ENCODE measurements at places on chromosomes 5 and 9.

- no peak for DNase-seq
Measured at GRCh38 chr5:18024542-18024941, 390.3 kb downstream of the TAF11L14 start.

DNA sequence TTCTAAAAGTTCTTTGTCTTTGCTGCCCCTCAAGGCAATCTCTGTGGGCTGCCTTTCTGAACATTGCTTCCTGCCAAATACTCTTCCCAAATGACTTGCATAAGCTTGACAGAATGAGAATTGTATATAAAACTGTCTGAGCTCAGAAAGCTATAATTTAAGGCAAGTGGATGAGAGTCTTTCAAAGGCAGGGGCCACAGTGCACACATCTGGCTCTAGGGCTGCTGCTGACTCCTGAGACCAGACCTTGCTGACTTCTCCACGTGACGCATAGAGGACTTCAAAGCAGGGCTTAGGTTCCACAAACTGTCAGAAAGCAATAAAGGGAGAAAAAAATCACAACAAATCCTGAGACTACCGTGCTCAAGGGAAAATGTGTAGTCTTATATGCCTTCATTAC is 79.4 kb upstream of the DIRAS2 start:
- DNase-seq: no peak

GRCh38 chr9:113807173-113808061 is 68.7 kb upstream of the ZNF618 start:
- peak; percentile 18 for DNase-seq

DNA sequence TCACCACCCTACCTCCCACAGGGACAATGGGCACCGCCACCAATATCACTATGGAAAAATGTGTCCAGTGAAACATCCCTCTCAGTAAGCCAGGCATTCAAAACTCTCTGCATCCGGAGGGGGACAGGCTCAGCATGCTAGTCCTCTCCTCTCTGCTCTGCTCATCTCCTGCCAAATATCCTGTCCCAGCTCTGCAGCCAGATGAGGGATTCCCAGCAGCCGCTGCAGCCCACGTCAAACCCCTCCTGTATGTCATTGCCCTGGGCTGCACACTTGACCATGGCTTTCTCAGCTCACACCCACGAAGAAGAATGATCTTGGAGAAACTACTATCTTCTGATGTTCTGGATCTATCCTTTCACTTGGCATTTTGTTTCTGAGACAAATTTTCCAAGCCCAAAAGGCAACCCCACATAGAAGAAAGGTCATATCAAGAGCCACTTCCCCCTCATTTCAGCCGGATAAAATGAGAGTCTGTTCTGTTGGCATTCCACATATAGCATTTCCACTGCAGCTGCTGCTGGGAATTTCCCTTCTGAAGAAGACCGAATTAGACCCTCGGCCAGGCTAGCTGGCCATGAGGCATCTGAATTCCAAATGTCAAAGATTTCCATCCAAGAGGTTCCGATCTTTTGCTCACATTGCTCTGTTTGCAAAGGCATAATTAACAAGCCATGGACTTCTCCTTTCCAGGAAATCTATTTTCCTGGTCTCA is 338.0 kb downstream of the ACTL7B start:
- no peak for DNase-seq

GRCh38 chr5:76620166-76620565 is 3.0 kb downstream of the F2RL2 start:
- no peak for DNase-seq

GRCh38 chr9:84357275-84357674 is 16.7 kb upstream of the SLC28A3 start:
- DNase-seq: no peak

DNA sequence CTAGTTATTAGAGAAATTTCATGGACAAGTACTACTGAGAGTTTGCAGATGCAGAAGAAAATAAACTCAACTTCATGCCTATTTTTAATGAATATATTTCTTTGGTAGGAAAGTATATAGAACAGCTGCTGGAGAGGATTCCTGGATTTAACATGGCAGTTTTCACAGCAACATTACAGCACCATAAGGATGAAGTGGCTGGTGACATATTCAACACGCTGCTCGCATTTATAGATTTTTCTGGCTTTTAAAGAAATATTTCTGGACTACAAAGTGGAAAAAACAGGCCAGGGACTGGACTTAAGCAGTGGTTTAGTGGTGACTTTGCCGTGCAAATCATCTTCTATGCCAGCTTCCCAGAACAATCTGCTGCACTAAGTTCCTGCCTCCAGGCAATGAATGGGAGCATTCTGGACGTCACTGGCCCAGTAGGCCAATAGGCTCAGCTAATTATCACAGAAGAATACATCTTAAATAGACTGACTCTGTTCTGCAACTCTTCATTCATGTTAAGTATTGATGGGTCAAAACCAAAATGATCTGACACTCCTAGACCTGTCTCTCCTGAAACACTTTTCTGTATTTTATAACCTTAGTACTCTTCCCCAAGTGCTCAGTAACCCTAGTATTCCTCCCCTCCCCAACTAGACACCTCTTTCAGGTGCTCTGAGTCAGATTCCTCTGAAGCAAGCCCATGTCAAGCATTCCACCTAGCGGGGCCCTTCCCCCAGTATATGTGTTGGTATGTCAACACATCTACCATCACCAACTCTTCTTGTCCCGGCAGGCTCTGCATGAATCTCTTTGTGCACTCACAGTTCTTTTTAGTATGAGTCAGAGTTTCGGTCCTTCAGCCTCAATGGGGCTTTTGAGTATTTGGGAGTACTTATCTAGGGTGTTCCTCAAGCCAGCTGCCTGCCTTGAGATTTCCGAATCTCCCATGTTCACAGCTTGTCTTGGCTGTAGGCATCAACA is 625.5 kb downstream of the CHSY3 start:
- DNase-seq: no peak

DNA sequence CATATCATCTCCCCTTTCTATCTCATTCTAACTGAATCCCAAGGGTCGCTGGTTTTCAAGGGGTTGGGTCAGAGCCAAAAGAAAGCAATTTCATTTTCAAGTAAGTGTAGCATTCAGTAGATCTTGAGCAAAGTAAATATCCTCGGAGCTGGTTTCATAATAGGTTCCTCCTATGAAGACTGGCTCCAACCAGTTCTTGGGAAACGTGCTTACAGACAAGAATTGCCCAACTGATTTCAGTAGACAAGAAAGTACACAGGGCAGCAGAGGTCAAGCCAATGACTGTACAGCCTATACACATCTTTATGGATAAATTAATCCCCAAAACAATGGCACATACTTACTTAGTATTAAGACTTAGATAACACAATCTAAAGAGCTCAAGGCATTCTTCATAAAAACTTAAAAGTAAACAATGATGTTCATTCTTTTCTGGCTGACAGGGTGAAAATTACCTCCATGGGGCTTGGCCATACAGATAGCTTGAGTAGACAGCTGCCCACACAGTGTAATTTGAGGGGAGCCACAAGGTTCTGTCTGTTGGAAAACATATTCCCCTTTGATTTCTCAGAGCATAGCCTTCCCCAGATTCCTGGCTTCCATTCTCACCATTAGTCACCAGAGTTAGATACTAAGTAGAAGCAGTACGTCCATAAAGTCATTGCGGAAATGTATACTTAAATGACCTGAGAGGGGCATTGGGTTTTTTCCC is 163.9 kb downstream of the ARRDC3 start:
- no peak for DNase-seq

- DNase-seq: no peak
Measured at GRCh38 chr5:38837416-38837815, 8.4 kb upstream of the OSMR start.

DNA sequence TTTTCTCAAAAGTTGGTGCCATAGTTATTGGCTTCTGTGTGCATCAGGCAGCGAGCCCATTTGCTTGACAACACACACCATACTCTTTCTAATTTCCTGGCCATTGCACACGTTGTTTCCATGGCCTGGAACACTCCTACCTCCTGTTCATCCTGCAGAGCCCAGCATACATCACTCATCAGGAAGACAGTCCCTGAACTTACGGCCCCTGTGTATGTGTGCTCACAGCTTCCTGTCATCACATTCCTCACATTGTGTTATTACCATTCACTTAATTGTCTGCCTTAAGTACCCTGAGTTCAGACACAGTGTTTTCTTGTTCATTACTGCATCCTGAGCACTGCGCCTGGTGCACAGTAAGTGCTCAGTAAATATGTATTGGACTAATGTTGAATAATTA is 355.9 kb downstream of the PRELID2 start:
- no peak for DNase-seq

Data from MM.1S (cell line).